NCI-H187 treated with DMSO at 0.1 percent for 48 hours (cell line): ENCODE measurements at places on chromosomes 6 and 20.

DNA sequence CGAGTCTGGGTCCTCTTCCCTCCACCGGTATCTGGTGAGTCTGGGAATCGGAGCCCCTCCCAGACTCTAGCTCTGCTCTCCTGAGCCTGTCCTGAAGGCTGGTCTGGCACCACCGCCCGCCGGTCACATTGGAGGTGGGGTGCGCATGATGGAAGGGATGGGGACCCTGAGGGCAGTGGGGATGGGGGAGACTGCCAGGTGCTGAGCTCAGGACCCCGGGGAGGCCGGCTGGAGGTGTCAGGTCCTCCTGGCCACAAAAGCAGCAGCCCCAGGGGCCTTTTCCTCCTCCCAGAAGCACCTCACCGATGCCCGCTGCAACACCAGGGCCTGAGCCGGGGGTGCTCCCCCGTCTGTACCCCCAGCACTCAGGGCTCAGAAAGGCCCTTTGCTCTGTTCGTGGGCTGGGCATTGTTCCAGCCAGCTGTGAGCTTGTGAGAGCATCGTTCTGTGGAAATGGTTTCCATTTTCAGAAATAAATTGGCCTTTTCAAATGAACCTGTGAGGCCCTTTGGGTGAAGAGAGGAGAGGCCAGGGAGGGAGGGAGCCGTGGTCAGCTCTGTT lies 2.5 kb upstream of the NPBWR2 start:
- DNase-seq = no peak

DNA sequence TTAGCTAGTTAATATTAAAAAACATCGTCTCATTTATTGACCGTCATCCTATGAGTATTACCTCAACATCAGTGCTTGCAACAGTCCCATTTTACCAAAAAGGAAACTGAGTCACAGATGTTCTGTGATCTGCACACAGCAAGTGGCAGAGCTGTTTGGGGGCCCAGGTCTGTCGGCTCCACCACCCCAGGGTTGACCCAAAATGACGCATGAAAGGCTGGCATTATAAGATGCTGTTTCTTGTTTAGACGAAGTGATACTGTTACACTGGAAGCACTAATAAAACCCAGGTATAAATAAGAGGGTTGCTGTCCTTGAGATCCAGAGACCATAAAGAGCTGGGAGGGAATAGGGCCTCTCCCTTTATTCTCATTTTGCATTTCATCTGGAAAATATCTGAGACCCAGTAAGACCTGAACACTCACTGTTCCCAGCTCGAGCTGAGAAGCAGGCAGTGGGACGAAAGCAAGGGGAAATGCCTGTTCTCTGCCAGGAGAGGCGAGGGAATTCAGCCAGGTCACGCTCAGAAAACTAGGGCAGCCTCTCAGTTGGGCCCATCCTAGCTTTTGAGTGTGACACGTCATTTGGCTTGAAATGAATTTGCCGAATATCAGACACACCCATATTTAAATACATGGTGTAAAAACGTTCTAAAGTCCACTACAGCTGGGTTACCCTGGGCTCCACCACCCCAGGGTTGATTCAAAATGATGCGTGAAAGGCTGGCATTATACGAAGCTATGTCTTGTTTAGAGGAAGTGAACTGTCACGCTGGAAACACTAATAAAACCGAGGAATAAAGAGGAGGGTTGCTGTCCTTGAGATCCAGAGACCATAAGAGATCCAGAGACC lies 1.4 kb upstream of the MICAL1 start:
- DNase-seq = no peak

- no peak for DNase-seq
These were observed 41.6 kb downstream of the CCN2 start for GRCh38 chr6:131909408-131910218.

DNA sequence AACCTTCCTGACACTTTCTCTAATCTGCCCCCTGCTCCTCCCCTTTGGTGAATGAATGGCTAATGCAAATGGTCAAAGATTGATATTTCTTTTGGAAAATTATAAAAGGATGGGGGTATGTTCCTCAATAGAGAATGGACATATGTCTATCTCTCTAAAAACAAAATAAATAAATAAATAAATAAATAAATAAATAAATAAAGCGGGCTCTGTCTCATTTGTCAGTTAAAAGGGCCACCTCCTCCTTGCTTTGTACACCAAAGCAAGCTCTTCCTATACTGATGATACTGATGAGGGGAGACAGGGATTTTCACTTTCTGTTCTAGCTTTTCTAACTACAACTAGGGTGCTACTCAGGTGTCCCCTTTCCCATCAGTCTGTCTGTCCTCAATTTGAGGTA lies 135.5 kb upstream of the SPACA1 start:
- no peak for DNase-seq

GRCh38 chr6:25617997-25618396 lies 34.0 kb upstream of the SCGN start:
- no peak for DNase-seq

DNA sequence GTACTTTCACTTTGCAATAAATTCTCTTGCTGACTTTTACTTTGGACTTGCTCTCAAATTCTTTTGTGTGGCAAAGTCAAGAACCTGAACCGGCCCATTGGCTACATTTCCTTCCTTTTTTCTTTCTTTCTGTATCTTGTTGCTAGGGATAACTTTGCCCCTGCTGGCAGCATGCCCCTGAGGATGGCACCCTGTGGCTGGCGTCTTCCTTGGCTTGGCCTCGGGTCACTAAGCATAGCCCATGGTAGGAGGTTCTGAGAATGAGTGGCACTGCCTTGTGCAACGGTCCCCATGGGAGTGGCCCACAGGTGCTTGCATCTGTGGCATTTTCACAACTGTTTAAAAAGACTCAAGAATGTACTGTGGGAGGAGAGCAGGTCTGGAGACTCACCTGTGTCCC lies 14.0 kb upstream of the HLA-F start:
- no peak for DNase-seq

DNA sequence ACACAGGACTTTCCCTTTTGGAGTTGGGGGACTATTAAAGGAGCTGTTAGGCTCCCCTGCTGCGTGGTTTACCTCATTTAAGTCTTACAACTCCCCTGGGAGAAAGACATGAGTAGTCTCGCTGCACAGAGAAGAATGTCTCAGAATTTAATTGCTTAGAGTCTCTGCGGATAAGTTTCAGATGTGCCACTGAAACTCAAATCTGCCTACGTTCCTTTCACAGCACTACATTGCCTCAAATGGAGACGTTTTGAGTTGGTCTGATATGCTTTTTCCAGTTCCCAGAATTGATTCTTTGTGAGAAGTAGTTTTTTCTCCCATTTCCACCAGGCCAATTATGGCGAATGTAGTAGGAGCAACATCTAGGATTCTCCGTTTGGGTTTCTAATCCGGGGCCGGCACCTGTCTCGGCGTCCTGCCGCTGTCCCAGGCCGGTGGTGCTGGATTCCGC lies 532 bp upstream of the SLC35F1 start:
- no peak for DNase-seq

GRCh38 chr6:152398993-152399392 lies 238.2 kb downstream of the SYNE1 start:
- no peak for DNase-seq

DNA sequence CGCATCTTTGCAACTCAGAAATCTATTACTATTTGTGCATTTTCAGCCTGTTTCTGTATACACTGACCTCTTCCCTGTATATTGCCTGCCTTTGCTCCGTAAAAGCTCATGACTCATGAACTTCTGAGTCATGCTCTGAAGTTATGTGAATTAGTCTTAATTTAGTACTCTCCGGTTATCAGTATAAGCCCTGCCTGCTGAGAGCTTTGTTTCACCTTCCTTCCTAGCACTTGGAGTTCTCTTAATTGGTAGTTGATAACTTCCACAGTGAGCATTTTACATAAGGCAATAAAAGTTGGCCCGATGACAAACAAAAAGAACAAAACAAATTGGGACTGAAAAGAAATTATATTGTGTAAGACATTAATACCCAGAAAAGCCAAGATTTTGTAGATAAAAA lies 231.4 kb downstream of the GJA1 start:
- no peak for DNase-seq

- no peak for DNase-seq
These were observed 191.3 kb downstream of the OR2B2 start for GRCh38 chr6:27720607-27721580.

DNA sequence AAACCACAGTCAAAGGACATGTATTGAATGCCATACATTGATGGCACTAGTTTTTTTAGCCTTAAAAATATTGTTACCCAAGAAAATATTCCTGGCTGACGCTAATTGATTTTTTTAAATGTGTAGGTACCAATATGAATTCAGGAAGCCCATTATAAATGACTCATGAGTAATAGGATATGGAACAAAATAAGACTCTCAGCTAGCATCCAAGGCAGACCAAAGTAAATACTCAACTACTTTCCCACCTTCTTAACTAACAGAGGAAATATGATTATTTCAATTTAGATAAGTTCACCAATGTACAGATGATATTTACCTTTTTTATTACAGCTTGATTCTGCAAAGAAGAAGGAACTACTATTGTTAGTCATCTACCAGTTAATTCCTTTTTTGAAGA lies 43.2 kb upstream of the TXNDC5 start:
- DNase-seq = no peak

DNA sequence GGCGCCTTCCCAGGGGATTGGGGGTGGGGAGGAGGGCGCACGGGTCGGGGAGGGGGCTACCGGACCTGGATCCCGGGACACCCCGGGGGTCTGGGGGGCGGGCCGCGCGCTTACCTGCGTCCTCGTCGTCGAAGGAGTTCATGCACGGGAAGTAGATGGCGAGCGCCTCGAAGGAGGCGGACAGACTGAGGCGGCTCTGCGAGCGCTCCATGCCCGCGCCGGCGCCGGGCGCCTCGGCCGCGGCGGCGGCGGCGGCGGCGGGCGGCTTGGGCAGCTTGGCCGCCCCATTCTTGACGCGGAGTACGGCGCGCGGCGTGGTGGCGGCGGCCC lies 320 bp downstream of the RIMS4 start:
- DNase-seq = no peak

DNA sequence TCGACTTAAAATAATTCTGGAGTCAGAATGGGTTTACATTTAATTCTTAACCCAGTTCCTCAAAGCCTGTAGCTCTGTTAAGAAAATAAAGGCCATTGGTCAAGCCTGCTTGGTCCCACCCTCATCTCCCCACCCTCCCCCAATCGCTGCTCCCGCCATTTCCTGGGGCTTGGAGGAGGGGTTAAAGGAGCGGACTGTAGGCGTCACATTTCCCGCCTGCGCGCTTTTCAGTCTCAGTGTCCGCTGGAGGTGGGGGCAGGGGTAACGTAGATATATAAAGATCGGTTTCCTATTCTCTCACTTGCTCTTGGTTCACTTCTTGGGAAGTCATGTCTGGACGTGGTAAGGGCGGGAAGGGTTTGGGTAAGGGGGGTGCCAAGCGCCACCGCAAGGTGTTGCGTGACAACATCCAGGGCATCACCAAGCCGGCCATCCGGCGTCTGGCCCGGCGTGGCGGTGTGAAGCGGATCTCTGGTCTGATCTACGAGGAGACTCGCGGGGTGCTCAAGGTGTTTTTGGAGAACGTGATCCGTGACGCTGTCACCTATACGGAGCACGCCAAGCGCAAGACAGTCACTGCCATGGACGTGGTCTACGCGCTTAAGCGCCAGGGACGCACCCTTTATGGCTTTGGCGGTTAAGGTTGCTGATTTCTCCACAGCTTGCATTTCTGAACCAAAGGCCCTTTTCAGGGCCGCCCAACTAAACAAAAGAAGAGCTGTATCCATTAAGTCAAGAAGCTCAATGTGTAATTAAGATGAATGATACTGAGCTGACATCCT lies 58.9 kb downstream of the TRIM38 start:
- DNase-seq = peak; percentile 95

DNA sequence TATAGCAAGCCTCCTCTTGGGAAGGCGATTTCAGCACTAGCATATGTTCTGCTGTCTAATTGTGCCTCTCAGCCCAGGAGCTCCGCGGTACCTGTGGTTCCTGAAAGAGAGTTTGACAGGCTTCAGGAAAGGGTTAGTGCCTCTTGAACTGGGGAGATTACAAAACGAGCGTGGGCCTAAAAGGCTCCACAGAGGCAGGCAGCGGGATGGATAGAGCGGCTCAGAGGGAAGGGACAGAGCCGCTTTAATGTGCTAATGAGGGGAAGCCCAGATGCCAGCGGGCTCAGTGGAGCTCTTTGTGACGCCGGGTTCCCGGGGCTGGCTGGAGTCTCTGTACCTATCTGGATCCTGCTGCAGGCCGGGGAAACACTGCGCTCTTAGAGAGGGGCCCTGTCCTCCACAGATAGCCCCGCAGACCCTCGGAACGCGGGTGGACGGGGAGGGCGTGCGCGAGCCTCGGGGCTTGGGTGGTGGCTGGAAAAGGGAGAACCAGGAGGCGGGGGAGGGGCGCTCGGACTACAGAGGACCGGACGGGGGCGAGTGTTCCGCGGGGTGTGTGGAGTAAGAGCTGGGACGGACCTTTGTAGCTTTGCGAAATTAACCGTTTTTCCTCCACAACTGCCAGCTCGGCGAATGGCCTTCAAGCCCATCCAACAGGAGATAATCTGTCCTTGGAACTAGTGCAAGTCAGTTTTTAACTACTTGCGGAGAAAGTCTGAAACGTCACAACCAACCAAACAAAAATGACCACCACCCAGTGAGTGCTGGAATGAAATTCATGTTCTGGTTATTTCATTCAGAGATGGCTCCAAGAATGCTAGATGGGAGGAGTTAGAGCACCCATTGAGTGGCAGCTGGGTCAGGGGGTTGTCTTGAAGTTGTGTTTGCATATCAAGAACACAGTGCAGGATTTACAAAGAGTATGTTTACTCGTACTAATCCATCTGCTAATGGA lies 13.0 kb downstream of the SLC35F1 start:
- no peak for DNase-seq

GRCh38 chr6:30683183-30683979 lies 3.1 kb downstream of the PPP1R18 start:
- no peak for DNase-seq

GRCh38 chr6:61867635-61868034 lies 418.4 kb downstream of the KHDRBS2 start:
- no peak for DNase-seq

- no peak for DNase-seq
These were observed 255.3 kb downstream of the CD83 start for GRCh38 chr6:14372734-14373489.

DNA sequence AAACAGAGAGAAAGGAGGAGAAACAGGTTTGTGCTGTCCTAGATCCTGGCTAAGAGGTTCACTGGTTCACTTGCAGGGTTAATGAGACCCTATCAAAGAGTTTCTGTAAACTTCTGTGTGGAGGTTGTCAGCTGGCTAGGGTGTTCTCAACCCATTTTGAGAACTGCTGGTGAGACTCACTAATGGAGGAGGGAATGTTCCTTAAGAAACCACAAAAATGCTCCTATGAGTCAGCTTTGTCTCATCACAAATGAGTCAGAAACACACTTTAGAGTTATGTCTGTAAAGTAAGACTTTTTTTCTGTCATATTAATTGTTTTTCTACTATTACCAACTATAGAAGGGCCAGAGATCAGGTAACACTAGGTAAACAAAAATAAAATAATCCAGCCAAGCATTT lies 884.4 kb downstream of the PHF3 start:
- DNase-seq = no peak

GRCh38 chr20:6492271-6493055 lies 275.0 kb upstream of the BMP2 start:
- DNase-seq = no peak
